Activated CD8-positive, alpha-beta memory T cell treated with anti-CD3 and anti-CD28 coated beads, Interleukin-2, amount 10 ng/mL, durations not matched to agents 7 days and 5 days (primary cell): ENCODE measurements at places on chromosomes 5 and 9.

- no peak for DNase-seq
Measured at GRCh38 chr5:97528941-97529340, 345.9 kb upstream of the RIOK2 start.

- no peak for DNase-seq
Measured at GRCh38 chr5:107203243-107203642, 467.5 kb downstream of the EFNA5 start.

- no peak for DNase-seq
Measured at GRCh38 chr5:126525630-126526245, 69.3 kb downstream of the ALDH7A1 start.

DNA sequence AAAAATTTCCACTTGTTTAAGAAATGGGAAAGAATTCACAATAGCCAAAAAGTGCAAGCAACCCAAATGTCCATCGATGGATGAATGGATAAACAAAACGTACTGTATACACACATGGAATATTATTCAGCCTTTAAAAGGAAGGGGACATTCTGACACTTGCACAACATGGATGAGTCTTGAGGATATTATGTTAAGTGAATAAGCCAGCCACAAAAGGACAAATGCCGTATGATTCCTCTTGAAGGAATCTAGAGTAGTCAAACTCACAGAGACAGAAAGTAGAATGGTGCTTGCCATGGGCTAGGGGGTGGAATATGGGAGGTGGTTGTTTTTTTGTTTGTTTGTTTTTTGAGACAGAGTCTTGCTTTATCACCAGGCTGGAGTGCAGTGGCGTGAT lies 3.8 kb upstream of the ATP6V0E1 start:
- no peak for DNase-seq

DNA sequence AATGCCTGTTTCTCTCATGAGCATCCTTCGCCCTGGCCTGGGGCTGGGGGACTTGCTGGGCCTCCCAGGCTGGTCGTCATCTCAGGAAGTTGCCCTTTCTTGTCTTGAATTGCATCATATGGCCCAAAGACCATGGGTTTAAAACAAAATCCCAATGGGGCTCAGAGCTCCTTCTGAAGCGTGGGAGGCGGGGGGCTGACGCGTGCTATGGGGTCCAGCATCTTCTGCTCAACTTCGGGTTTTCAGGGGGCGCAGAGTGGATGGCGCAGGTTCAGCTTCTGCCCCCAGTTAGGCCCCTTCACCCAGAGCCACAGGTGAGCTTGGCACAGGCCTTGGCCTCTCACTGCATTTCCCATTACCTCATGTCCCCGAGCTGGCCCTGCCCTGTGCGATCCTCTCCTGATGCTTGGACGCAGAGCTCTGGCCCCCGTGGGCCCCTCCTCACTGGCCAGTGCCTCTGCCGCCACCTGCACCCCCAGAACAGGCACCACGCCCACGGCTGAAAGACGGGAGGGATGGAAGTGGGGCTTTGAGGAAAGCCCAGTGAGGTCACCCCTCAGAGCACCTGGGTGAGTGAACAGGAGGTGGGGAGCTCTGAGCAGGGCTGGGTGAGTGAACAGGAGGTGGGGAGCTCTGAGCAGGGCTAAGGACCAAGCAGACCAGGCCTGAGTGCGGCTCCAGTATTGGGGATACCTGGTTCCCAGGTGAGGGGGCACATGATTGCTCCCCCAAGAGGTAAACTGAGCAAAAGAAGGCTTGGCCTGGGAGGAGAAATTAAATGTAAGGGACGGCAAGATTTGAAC lies 56.0 kb downstream of the TRIP13 start:
- DNase-seq, result no peak

GRCh38 chr9:125970340-125970739 lies 223.2 kb downstream of the PBX3 start:
- DNase-seq, result no peak

DNA sequence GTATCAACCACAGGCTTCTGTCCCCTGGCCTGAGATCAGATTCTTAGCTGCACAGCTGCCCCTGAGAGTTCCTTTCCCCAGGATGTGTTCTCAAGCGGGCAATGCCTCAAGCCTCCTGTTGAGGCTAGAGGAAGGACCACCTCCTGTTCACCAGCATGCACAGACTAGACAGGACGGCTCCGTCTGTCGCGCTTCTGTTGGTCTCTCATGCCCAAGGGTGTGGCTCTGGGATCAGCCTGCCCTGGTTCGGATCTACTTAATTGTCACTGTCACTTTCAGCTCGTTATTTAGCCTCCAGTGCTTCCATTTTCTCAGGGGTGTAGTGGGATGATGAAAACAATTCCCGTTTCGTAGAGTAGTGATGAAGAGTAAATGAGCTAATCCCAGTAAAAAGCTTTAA lies 103.1 kb downstream of the KCNIP1 start:
- no peak for DNase-seq

GRCh38 chr5:54049963-54050362 lies 260.4 kb downstream of the ARL15 start:
- DNase-seq, result no peak

GRCh38 chr5:90406466-90406865 lies 3.1 kb downstream of the CETN3 start:
- no peak for DNase-seq

DNA sequence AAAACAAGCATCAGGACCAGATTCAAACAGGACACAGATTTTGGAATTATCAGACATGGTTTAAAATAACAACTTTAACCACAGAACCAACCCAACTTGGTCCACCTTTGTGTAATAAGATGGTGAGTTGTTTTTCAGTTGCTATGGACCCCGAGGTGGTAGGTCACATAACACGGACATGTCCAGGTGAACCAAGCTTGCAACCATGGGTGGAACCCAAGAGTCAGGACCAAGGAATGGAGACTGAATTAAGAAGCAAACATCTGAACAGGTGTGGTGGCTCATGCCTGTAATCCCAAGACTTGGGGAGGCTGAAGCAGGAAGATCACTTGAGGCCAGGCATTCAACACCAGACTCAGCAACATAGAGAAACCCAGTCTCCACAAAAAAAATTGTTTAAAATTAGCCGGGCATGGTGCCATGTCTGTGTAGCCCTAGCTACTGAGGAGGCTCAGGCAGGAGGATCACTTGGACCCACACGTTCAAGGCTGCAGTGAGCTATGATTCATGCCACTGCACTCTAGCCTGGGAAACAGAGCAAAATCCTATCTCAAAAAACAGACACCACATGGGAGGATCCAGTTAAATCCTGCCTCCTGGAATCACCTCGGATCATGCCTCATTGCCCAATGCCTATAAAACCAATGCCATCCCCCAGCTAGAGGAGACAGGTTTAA lies 10.6 kb downstream of the PTBP3 start:
- DNase-seq, result no peak

DNA sequence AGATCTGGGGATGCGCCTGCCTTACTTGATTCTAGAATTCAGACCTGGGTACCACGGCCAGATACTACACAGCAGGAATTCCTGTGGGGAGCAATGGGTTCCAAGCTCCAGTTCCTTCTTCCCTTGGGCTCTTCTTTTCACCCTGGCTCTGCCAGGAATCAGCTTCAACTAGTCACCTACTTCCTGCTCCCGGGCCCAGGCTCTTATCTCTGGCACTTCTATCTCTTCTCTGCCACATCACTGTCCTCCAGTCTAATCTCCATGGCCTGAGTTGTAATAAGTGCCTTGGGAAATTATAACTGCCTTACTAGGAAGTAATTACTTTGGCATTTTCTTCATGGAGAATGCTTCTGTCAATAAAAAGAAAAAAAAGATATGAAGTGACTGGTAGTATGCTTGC lies 26.2 kb upstream of the SERINC5 start:
- no peak for DNase-seq

DNA sequence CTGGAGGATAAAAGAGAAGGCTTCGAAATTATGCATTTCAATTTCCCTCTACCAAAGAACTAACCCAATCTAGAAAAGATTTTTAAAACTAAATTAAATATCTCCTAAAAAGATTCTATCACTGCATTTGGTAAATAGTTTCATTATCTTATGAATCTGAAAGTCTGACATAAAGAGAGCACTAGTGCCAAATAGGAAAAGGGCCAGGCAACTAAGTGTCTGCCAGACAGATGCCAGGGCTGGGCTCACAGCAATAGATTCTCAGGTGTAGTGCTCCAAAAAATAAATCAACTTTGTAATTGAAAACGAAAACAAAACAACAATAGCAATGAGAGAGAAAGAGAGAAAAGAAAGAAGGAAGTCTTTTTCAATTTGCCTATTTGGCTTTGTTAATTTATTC lies 157.7 kb upstream of the GNA14 start:
- no peak for DNase-seq

DNA sequence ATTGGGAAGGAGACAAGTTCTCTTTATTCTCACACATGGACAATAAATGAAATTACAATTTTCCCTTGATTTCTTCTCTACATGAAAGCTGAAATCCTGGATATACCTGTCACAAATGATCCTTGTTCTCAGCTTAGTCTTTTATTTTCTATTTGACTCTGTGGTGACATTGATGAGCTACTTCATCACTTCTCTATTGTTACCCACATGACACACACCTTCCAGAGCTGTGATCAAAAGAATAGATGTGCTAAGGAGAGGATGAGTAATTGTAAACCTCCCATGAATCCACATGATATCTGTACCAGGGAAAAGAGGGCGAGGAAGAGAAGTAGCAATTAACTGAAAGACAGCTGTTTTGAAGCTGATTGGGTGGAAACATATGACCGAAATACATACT lies 102.0 kb downstream of the CAVIN4 start:
- DNase-seq, result no peak

GRCh38 chr5:146778261-146778660 lies 100.3 kb downstream of the PPP2R2B start:
- no peak for DNase-seq

DNA sequence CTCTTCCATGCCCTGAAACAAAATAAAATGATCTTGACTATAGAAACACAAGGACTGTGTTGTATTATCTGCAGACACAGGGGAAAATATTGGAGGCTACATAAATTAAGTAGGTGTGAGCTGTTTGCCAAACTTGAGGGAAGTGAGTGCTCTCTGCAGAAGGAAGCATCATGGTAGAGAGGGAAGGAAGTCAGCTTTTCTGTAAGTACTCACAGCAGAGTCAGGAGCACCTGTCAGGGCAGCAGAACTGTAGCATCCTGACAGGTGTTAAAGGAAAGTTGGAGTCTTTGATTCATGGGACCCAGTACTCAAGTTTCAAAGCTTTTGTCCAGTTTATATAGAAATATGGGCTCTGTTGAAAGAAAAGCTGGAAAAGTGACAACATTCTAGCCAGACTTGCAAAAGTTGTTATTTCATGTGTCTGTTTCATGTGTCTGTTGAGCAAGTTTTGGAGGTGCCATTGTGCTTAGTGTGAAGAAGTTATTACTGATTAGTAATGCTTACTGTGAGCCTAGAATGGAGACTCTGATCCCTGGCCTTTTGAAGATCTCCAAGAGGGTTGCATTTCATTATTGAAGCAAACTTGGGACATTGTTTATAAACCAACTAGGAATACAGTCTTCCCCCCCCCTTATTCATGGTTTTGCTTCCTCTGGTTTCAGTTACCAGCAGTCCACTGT lies 194.7 kb downstream of the SPATA31D1 start:
- no peak for DNase-seq

GRCh38 chr5:54086191-54086590 lies 224.2 kb downstream of the ARL15 start:
- no peak for DNase-seq

- no peak for DNase-seq
Measured at GRCh38 chr9:79292731-79293280, 279.0 kb upstream of the TLE4 start.

- DNase-seq, result no peak
Measured at GRCh38 chr9:3446313-3446712, 79.5 kb downstream of the RFX3 start.
